Left lobe of liver (tissue), 2 donors: ENCODE measurements at places on chromosomes 2 and 18.

- no peak for DNase-seq
Observed at GRCh38 chr2:26376799-26377198, 24.9 kb upstream of the DRC1 start.

GRCh38 chr18:77131100-77131651 lies 1.4 kb downstream of the MBP start:
- DNase-seq: no peak

DNA sequence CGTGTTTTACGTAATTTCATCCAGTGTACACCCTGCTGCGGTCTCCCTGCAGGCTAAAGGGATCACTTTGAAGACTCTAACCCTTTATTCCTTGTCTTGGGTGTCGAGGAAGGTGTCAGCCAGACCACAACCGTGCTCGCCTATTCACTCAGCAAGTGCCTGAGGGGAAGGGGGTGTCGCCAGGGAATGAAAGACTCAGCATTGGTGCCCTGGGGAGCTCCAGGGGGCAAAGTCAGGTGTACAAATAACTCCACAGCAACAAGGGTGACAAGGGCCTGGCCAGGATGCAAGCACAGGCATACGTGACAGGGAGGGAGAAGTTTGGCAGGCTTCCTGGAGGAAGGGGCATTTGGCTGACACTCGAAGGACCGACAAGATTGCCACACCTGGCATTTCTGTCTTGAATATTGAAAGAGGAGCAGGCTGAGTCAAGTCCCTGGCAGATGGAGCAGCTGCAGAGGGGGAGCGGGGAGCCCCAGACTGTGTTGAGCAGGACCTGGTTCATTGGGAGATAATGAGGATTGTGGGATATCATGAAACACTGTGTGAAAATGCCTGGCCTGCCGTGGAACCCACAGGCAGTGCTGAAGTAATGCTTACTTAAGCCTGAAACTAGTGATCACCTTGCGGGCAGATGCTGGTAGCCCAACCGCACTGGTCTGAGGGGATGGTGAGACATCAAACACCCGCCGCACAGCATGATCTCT lies 93.9 kb downstream of the RHOB start:
- peak; percentile 81 for DNase-seq

DNA sequence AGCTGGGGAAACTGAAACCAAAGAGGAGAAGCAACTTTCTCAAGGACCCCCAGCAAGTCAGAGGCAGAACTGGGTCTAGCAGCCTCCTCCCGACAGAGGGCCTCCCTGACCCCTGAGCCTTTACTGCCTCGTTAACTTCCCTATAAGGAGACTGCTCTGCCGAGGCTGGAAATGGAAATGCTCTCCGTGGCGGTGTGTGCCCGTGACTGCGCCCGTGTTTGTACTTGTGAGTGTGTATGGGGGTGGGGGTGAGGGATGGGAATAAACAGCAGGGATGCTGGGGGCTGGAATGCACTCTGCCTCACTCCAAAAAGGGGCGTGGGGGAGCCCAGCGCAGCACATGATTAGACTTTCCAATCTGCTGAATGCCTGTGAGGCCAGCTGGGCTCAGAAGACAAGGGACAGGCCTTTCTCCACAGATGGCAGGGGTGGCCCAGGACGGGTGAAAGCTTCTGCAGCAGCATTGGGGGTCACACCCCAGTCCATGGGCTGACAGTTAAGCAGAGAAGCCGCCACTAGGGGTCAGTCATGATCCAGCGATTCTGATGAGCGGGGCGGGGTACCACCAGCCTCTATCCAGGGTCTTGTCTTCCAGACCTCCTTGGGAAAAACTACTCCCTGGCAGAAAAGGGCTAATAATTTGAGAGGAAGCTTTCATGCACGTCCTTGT lies 26.8 kb downstream of the MPHOSPH10 start:
- peak; percentile 65 for DNase-seq
